ENCODE measurements at places on chromosomes 7 and 10.

DNA sequence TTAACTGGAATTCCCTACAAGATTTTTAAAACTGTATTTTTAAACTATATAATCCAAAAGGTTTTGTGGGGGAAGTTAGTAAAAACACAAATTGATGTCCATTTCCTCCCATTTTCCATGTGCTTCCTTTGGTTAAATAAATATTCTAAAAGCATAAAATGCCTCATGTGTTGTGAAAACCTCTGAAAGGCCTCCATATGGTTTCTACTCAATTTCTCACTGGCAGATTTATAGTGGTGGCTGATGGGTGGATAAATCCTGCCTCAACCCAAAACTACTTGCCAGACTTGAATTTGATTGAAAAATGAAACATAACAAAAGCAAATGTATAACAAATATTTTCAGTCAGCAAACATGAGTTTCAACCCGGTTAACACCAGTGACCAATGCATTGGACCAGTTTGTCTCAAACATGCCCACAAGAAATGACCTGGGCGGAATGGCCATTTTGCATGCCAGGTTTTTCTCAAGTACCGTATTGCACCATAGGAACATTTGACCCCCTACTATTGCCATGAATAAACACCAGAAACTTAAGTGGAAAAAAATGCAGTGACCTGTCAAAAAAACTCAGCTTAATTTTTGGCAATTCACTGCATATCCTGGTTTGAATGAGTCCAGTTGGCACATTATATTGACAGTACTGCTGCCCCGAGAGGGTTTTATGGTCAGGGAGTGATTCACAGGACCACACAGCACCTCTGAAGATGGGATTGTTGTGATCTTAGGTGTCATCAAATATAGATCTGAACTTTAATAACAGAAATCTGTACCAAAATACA, 454.6 kb upstream of the ANKRD30A start:
- no peak for DNase-seq

GRCh38 chr10:58174831-58175230, 92.9 kb downstream of the IPMK start:
- DNase-seq = no peak

- DNase-seq = no peak
Measured at GRCh38 chr7:82694022-82694421, 250.4 kb upstream of the CACNA2D1 start.

DNA sequence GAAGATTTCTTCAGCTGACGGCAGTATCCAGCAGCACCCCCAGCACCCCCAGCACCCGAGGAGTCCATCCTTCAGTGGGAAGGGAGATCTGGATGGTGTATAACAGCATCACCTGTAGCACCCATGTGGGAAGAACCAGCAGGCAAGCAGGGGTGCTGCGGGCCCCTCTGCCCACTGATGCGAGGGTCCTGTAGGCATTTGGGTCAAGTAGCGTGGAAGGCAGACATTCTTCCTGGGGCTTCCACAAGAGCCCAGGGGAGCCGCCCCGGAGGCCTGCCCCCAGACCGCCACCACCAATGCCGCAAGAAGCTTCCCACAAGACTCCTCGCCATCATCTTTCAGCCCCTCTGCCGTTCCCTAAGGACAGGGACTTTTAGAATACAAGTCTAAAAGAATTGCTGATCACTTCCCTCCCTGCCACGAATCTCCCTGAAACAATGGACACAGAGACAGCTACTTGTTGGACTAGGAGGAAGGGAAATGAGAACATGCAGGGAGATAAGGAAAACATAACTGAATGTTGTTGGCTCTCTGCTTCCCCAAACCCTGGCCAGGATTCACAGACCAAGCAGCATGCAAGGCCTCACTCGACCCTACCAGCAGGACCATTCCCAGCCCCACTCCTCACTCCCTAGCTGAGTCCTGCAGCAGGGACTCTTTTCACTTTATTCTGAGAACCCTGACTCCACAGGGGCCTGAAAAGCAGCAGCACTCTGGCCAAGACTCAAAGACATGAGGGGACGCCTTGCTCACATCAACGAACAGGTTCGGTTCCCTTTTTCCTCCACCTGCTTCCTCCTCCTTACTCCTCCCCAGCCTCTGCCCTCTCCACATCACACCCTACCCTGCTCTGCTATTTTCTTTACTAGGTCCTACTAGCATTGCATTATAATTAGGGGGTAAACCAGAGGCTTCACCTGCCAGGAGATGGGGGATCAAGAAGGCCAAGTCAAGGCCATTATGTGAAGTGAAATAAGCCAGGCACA, 164.5 kb downstream of the HERPUD2 start:
- no peak for DNase-seq
